ENCODE measurements at places on chromosomes 13 and 19.
A peak's percentile ranks its signal among the peaks of the same experiment; 100 is the strongest.

- DNase-seq: no peak
Measured at GRCh38 chr13:104757712-104758111, 1691.5 kb upstream of the SLC10A2 start.

- DNase-seq: no peak
Measured at GRCh38 chr13:43470610-43471009, 316.2 kb downstream of the ENOX1 start.

DNA sequence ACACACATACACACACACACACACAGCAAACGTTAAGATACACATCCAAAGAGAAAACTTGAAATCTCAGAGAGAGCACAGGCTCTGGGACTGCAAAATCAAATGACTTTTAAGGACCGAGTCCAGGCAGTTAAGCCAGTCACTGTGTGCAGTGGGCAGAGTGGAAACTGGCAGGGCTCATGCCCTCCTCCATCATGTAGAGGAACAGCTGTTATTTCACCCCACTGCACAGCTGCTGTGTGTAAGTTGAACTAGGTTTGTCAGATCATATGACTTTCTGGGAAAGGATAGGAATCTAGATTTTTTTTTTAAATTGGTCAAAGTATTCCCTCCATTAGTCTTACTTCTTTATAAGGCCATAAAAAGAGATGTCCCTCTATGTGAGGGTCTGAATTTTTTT lies 1002.1 kb downstream of the UQCRFS1 start:
- no peak for DNase-seq

- DNase-seq: no peak
Measured at GRCh38 chr13:106407338-106407737, 128.1 kb downstream of the EFNB2 start.

- DNase-seq: no peak
Measured at GRCh38 chr19:2252797-2253105, 3.5 kb downstream of the JSRP1 start.

GRCh38 chr13:51733374-51734298 lies 70.3 kb downstream of the DHRS12 start:
- DNase-seq: peak; percentile 49

- no peak for DNase-seq
Measured at GRCh38 chr13:51840917-51841316, 4.1 kb downstream of the TMEM272 start.

Data from NCI-H69 (cell line).